Osteocyte (in vitro differentiated cells): ENCODE measurements at places on chromosomes 4 and X. TPM values are rescaled to one million over a fixed set of nuclear protein-coding genes. Genes with fewer than 3 reads are reported as not detected.

TLL1 gene
- 39.2 and 39.7 TPM in 2 replicates for total RNA-seq

LNX1 gene
- total RNA-seq, result 0.24 and 0.44 TPM in 2 replicates

RAB41 gene
- total RNA-seq, result not detected in 2 replicates

RBM46 gene
- total RNA-seq, result not detected in 2 replicates

AREG gene
- total RNA-seq, result 0.50 and 0.64 TPM in 2 replicates

SLIT2 gene
- 45.6 and 55.6 TPM in 2 replicates for total RNA-seq

RNF128 gene
- not detected in 2 replicates for total RNA-seq

SATL1 gene
- not detected in 2 replicates for total RNA-seq

CT55 gene
- total RNA-seq, result not detected in 2 replicates

RS1 gene
- not detected in 2 replicates for total RNA-seq

MAGEA11 gene
- not detected in 2 replicates for total RNA-seq

FAM236D gene
- not detected in 2 replicates for total RNA-seq

AKAP14 gene
- total RNA-seq, result not detected in 2 replicates

EPHA5 gene
- total RNA-seq, result 137 and 149 TPM in 2 replicates

DCX gene
- total RNA-seq, result not detected in 2 replicates

ZFP42 gene
- not detected in 2 replicates for total RNA-seq

IL1RAPL2 gene
- not detected in 2 replicates for total RNA-seq

C4orf51 gene
- not detected in 2 replicates for total RNA-seq

RASL11B gene
- total RNA-seq, result 0.73 and 0.94 TPM in 2 replicates

IL13RA2 gene
- total RNA-seq, result not detected in 2 replicates

FRG2 gene
- total RNA-seq, result not detected in 2 replicates
